ENCODE measurements at places on chromosomes 6 and 20. TPM values are rescaled to one million over a fixed set of nuclear protein-coding genes. Genes with fewer than 3 reads are reported as not detected.

The PTCHD4 gene
- total RNA-seq = not detected

The SLC17A1 gene
- total RNA-seq = not detected

DNA sequence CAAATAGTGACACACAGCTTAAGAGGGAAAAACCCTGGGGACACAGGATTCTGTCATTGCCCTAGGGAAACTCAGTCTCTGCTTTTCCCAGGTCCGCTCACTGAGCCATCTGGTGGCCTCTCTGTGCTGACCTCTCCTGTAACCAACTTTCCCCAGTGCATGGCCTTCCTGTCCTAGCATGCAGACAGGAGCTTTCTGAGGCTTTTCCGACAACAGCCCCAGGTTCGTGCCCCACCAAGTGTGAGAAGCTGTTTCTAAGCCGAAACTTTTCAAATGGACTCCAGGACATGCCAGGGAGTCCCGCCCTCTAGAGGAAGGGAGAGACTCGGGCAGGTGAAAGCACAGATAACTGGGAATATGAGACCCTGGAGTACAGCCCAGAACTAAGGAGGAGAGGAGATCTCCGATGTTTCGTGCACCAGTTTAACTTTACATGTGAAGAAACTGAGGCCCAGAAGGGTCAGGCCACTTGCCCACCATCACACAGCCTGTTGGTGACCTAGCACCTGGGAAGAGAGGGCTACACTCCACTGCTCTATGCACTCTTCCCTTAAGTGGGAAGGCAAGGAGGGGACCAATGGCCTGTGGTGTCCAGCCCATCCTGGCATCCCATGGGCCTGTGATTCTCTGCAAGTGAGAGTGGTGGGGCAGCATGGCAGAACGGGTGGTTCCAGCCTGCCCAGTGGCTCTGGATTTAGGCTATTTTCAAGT lies 46.2 kb downstream of the RPP40 start:
- DNase-seq = no peak

DNA sequence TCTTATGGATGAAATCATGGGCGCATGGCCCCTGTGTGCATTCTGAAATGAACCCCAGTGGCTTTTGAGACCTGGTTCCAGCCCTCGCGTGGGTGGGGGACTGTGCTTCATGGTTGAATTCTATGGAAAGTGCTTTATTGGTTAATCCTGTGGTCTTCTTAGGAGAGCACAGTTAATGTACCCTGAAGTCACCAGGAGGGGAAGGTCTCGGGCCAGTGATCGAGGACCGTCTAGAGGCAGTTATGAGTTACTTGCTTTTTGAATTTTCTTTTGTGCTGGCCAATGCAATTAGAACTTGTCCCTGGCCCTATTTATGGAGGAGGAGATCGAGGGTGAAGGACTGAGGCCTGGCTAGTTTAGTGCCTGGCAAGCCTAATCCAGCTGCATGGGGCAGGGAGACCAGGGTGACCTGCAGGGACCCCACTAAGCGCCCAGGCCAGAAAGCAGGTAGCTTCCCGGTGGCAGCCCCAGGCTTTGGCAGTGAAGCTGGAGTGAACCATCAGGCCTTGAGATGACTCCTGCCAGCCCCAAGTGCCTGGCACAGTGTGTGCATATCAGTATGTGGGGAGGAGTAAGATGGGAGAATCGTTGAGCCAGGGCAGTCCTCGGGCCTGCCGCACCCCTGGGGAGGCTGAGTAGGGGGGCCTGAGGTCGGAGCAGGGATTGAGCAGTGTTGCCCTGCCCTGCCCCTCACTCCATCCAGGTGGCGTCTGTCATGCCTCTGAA lies 144.6 kb upstream of the RNF24 start:
- DNase-seq = no peak

DNA sequence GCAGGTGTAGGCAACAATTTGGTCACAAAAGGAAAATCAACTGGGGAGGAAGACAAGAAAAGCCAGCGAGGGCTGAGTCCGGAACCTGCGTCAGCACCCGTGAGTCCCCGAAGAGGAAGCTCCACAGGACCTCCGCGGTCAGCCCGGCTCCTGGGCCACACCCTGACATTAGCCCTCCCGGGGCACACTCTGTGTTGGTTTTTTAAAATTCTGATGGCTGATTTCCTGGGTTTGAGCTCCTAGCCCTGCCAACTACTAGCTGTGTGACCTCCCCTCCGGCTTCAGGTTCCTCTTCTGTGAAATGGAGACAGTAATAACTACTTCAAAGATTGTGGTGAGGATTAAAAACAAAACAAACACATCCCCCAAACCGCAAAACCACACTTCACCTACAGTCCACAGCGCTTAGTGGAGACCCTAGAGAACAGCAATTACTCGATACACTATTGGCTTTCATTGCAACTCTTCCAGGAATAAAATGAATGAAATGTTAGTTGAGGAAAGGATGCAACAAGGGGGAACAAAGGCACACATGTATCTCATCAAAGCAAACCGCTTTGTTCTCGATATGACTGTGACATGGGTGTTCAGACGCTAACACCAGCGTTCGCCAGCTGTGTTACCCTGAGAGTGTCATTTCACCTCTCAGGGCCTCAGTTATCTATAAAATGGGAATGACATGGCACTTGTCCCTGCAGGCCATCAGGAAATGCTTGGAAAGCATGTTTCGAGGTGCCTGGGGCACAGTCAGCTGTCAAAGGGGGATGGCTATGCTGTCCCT lies 985 bp downstream of the ZBP1 start:
- peak; percentile 62 for DNase-seq

- DNase-seq = no peak
These were observed 125.5 kb upstream of the TMEM170B start for GRCh38 chr6:11412011-11412424.

- DNase-seq = no peak
These were observed 642 bp upstream of the PI16 start for GRCh38 chr6:36953931-36954261.

DNA sequence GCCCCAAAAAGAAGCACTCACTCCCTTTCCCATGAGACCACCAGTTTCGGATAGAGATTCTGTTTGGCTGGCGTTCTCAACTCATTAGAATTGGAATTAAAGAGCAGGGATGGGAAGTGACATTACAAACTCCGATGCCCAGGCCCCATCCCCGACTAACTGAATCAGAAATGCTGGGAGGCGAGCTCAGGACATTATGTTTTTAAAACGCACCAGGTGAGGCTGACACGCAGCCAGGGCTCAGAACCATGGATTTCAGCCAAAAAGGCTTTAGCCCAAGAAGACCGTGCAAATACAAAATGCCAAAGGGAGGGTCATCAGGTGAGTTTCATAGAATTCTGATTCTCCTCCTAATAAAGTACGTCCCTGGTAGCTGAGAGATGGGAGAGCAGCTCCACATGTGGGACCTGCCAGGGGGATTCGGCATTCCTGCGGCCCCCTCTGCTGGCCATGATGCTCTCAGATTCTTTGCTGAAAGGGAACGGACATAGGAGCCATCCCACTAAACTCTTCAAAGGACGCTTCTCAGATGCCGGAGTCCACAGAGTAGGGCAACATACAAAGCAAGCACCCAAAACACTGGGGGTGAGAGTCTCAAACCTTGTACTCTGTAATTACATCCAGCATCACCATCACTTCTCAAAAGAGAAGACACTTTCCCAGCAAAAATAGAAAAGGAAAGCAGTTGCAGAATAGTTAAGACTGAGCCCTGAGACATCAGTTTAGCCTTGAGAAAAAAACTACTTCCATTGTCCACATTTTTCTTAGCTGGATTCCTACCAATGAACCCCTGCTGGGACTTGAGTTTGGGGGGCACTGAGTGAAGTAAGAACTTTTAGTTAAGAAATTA lies 205.2 kb downstream of the BMP7 start:
- DNase-seq = no peak

DNA sequence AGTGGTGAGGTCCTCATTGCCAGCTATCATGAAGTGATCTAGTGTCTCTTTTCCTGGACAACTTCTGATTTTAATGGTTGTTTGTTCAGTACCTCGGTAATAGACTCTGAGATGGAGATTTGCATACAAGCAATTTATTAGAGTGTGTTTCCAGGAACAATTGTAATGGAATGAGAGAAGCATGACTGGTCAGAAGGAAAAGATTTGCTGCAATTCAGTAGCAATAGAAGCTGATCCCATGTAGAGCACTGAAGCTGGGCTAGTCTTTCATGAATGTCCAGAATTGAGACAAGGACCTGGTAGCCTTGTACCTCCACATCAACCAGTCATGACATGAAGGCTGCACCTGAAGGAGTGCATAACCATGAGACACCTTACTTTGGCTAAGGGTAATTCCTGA lies 526.5 kb downstream of the NKAIN2 start:
- DNase-seq = no peak

DNA sequence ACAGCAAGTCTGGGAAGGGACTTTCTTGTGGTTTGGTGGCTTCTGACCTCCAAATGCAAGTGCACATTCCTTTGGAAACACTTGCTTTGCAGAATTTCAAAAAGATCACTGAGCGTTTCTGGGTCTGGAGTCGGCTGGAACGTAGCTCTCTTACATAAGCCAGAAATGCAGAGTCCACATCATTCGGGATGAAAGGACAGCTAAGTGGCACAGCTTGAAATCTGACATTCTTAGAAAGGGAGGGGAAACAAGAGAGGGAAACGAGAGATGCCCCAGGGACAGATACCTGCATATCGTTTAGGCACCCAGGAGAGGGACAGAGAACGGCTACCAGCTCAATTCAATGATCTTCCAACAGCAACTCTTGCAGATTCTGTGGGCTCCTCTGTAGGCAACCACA lies 118.7 kb downstream of the NFATC2 start:
- no peak for DNase-seq

GRCh38 chr6:91695221-91695620 lies 1108.3 kb upstream of the MAP3K7 start:
- no peak for DNase-seq
